NCI-H69 (cell line): ENCODE measurements at places on chromosomes 7 and 10.

GRCh38 chr10:112229096-112229495 is 45.5 kb upstream of the GPAM start:
- no peak for DNase-seq

DNA sequence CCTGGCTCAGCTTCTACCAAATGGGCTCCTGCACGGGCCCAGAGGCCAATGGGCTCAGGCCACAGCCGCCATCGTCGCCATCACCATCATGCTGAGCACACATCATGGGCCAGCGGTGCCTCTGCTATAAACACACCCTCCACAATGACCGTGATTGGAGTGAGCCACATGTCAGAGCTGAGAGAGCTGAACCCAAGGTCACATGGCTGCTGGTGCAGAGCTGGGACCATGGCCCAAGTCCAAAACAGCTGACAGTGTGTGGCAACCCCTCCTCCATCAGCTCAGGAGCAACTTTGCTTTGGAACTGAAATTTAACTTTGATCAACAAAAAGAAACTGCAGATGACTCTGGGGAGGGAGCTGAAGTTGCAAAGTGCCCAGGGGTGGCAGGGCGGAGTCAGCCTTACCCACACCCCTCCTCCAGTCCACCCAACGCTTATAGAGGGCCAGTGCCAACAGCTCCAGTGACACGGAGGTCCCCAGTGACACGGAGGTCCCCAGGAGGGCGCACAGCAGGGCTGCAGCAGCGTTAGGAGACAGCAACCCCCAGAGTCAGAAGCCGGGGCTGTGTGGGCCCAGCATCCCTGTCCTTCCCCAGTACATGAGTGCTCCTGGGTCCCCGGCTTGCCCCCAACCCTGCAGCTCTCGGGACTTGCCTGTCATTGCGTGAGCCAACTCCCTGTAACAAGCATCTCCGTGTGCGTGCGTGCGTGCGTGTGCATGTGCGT is 249.6 kb downstream of the ELFN1 start:
- DNase-seq = peak; percentile 67

- DNase-seq = no peak
Measured at GRCh38 chr10:77507291-77507880, 130.2 kb downstream of the KCNMA1 start.

DNA sequence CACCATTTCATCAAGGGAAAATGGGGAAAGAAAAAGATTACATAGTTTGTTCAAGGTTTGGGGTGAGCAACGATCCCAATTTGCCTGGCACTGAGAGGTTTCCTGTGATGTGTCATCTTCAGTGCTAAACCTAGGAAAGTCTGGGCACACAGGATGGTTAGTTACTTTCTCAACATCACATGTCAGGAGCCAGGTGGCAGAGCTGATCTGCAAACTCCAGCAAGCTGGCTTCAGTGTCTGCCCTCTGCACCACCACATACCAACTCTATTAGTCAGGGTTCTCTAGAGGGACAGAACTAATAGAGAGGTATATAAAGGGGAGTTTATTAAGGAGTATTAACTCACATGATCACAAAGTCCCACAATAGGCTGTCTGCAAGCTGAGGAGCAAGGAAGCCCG is 11.3 kb downstream of the ADAM12 start:
- DNase-seq = no peak

DNA sequence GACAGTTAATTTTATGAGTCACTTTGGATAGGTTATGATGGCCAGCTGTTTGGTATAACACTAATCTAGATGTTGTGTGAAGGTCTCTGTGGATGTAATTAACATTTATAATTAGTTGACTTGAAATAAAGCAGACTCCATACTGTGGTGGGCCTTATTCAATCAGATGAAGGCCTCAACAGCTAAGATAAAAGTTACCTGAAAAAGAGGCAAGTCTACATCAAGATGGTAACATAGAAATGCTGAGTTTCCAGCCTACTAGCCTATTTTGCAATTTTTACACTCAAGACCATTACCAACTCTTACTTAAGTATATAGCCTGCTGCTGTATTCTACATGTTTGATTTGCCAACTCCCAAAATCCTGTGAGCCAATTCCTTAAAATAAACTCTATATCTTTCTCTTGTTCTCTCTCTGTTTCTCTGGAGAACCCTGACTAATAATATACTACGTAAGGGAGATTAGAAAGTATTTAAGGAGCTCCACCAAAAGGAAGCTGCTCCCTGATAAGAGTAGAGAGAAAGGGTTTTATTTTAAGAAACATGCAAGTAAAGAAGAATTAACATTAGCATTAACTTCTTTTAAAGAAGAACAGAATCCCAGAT is 42.7 kb downstream of the ZNF438 start:
- no peak for DNase-seq

DNA sequence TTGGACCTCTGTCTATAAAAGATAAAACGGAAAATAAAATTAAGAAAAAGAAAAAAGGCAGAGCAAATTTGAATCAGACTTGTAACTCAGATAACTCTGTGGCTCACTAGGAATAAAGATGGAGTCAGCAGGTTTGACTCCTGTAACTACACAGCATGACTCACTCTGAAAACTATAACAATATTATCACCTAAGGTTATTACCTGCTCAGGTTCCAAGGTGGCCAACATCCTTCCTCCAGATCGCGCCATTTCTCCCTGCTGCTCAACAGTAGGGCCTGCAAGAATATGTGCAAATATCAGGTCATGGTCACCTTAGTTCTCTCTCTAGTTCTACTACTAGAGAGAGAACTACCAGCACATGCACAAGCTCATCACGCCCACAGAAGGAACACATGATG is 30.0 kb downstream of the ALDH18A1 start:
- no peak for DNase-seq

- DNase-seq = no peak
Measured at GRCh38 chr10:116126239-116126638, 146.8 kb downstream of the GFRA1 start.

DNA sequence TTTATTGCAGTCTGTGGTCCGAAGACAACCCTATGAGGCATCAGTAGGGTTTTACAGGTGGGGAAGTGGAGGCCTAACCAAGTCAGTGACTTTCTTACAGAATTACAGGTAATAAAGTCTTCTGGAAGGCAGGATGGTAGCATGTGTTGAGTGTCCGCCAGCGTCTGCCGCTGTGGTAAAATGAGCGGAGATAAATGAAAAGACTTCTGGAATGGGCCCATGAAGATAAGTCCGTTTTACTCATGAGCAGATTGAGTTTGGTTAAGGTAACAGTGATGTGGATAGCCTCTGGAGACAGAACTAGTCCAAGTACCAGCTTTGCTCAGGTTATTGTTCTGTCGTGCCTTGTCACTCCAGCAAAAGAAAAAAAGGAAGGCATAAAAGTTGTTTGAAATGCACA is 966 bp downstream of the FBH1 start:
- no peak for DNase-seq

GRCh38 chr7:128792471-128793180 is 858 bp downstream of the CCDC136 start:
- no peak for DNase-seq

- DNase-seq = peak; percentile 4
Measured at GRCh38 chr7:32116436-32116835, 46.2 kb upstream of the PDE1C start.

- peak; percentile 62 for DNase-seq
Measured at GRCh38 chr10:93554760-93555432, 11.6 kb upstream of the FFAR4 start.
